ENCODE measurements at places on chromosomes 3 and 15. TPM values are rescaled to one million over a fixed set of nuclear protein-coding genes. Genes with fewer than 3 reads are reported as not detected.
A peak's percentile ranks its signal among the peaks of the same experiment; 100 is the strongest.

GRCh38 chr3:30875505-30875904 is 19.0 kb downstream of the GADL1 start:
- H3K36me3 ChIP-seq = no peaks in the 10 kb centered on the region
- no peak overlapping the region for H3K4me3 ChIP-seq
- H3K27me3 ChIP-seq = peaks cover 5% of the 10 kb centered on the region
- DNase-seq = no peak
- H3K27ac ChIP-seq = no peak overlapping the region

GRCh38 chr3:62127116-62127515 is 246.2 kb downstream of the FEZF2 start:
- H3K4me3 ChIP-seq = no peak overlapping the region
- H3K36me3 ChIP-seq = no peaks in the 10 kb centered on the region
- no peaks in the 10 kb centered on the region for H3K4me1 ChIP-seq

- no peaks in the 10 kb centered on the region for H3K4me1 ChIP-seq
- DNase-seq = no peak
- no peak overlapping the region for H3K4me3 ChIP-seq
Observed at GRCh38 chr3:17974206-17974841, 231.9 kb upstream of the TBC1D5 start.

- H3K27ac ChIP-seq = no peak overlapping the region
- peaks cover 4% of the 10 kb centered on the region for H3K4me1 ChIP-seq
- H3K36me3 ChIP-seq = peaks cover 5% of the 10 kb centered on the region
- H3K27me3 ChIP-seq = no peaks in the 10 kb centered on the region
Observed at GRCh38 chr15:57734860-57735259, 28.3 kb downstream of the POLR2M start.

GRCh38 chr3:123818921-123819429 is 65.2 kb downstream of the MYLK start:
- H3K4me3 ChIP-seq = no peak overlapping the region
- no peak for DNase-seq
- no peak overlapping the region for H3K27ac ChIP-seq
- H3K4me1 ChIP-seq = no peaks in the 10 kb centered on the region

DNA sequence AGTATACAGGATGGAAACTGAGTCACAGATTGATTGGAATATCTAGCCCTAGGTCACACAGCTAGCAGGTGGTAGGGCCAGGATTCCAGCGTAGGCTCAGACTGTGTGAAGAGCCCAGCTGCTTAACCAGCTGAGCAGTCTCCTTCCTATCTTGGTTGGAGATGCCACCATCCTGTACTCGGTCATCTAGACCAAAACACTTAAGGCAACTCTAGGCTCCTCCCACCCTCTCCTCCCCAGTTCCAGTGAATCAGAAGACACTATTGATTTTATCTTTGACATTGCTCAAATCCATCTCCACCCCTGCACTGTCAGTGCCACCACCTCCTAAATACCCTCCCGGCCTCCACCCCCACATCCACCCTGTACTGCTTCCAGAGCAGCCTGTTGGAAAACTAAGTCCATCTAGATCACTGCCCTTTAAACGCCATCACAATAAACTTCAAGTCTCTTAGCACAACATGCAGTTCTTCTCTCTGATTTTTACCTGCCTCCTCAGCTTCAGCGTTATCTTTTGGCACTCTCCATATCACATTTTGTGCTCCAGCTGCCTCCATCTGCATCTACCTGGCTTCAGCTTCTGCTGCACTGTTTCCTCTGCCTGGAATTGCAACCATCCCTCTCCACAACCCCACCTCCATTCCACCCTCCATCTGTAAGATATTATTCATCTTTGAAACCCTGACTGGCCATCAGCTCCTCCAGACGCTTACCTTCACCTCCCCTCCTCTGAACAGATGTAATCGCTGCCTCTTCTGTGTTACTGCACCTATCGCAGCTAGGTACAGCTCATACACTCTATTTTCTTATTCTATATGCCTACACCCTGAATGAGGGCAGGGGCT is 86.8 kb upstream of the ACP3 start:
- no peaks in the 10 kb centered on the region for H3K36me3 ChIP-seq
- H3K4me1 ChIP-seq = no peaks in the 10 kb centered on the region

DNA sequence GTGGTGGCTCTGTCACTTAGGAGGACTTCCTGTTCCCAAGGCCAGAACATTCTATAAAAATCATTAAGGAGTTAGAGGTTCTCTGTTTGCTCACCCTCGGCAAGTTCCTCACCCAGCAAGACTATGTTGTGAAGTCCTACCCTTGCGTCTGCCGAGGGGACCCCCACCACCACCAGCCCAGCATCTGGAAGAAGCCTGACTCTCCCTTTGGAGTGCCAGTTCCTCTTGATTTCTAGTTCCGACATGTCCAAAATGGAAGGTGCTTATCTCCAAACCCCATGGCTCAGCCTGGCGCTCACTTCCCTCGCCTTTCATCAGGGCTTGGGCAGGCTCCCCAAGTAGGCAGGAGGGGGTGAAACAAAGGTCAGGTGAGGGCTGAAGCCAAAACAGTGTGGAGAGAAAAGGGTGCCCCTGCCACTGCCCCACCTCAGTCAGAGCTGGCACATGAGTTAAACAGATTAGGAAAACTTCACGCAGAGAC is 41.0 kb downstream of the BHLHE40 start:
- H3K36me3 ChIP-seq = no peaks in the 10 kb centered on the region
- no peak for DNase-seq
- H3K27me3 ChIP-seq = no peaks in the 10 kb centered on the region
- H3K4me3 ChIP-seq = no peak overlapping the region
- H3K4me1 ChIP-seq = peaks cover 73% of the 10 kb centered on the region
- H3K27ac ChIP-seq = peak overlapping the region; percentile 91

DNA sequence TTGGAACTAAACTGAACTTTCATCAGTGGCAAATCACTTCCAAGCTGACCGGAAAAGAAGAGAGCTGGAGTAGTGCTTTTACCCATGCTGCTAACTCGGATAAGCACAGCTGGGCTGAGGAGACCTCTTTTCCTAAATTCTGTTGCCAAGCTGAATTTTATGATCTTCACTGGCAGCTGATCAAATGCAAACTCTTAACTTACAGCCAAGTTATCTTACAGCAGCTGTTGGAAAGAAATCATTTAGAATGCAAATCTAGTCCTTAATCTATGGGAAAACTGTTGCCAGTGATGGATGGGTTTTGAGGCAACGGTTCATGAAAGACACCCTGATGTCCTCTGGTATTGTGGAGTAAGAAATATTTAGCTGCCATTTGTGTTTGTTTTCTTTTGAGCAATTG is 216.5 kb downstream of the ZNF385D start:
- H3K27ac ChIP-seq = no peak overlapping the region
- DNase-seq = no peak
- H3K4me3 ChIP-seq = no peak overlapping the region

GRCh38 chr3:186400662-186401061 is 38.6 kb upstream of the DGKG start:
- no peak overlapping the region for H3K4me3 ChIP-seq
- no peak overlapping the region for H3K27ac ChIP-seq
- H3K36me3 ChIP-seq = no peaks in the 10 kb centered on the region

The ERICH6 gene
- total RNA-seq = not detected

The DHX30 gene
- total RNA-seq = 81.5 TPM
